ENCODE measurements at places on chromosomes 2 and 18.
A peak's percentile ranks its signal among the peaks of the same experiment; 100 is the strongest.

DNA sequence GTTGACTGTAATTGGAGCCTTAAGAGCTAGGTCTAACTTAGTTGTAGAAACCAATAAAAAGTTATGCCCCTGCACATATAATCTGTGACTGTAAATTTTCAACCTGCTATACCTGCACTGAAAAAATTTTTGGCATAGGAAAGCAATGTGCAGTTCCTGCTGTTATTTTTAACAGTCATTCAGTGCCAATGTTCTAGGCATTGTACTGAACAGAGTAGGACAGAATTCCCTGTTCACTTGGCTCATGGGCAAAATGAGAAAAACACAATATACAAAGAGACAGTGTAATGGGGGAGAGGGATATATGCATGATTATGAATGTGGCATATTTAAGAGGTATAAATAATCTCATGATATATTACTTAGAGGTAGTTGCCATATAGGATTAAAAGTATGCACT lies 458.0 kb downstream of the TGIF1 start:
- no peak for DNase-seq

GRCh38 chr2:206477296-206477695 lies 34.0 kb downstream of the ADAM23 start:
- no peak for DNase-seq

DNA sequence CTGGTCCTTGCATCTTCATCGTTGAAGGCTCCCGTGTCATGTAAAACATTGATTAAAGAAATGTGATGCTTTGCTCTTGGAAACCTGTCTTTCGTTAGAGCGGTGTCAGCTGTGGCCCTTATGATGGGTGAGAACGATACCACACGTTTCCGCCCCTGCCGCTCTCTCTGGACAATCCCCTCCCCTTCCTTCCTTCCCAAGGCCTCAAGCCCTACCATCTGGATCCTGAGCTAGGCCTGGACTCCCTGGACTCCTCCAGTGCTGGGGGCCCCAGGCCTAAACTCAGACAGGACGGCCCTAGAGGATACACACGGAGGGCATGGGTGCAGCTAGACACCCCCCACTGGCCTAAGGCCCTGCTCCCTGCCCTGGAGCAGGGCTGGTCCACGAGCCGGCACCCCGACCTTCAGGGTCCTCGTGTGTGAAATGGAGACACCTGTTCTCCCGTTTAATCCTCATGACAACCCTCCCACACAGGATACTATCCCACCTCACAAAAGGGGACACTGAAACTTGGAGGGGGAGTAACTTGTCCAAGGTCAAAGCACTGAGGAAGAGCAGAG lies 13.2 kb downstream of the BIN1 start:
- DNase-seq = no peak

- no peak for DNase-seq
These were observed 227.5 kb downstream of the KCNS3 start for GRCh38 chr2:18105929-18106328.

- DNase-seq = no peak
These were observed 24.6 kb downstream of the CD302 start for GRCh38 chr2:159773426-159773825.

GRCh38 chr2:205030695-205031094 lies 485.4 kb downstream of the PARD3B start:
- no peak for DNase-seq

GRCh38 chr2:137963535-137964065 lies 673 bp upstream of the HNMT start:
- no peak for DNase-seq

- no peak for DNase-seq
These were observed 18.9 kb downstream of the TRPM8 start for GRCh38 chr2:233936089-233936488.

- no peak for DNase-seq
These were observed 9.6 kb downstream of the PTGR3 start for GRCh38 chr18:75199327-75199726.

- no peak for DNase-seq
These were observed 591.6 kb downstream of the ERBB4 start for GRCh38 chr2:211946960-211947359.

GRCh38 chr2:68417926-68418325 lies 49.2 kb downstream of the FBXO48 start:
- DNase-seq = peak; percentile 52

- no peak for DNase-seq
These were observed 542.8 kb downstream of the IRS1 start for GRCh38 chr2:226256709-226257376.

DNA sequence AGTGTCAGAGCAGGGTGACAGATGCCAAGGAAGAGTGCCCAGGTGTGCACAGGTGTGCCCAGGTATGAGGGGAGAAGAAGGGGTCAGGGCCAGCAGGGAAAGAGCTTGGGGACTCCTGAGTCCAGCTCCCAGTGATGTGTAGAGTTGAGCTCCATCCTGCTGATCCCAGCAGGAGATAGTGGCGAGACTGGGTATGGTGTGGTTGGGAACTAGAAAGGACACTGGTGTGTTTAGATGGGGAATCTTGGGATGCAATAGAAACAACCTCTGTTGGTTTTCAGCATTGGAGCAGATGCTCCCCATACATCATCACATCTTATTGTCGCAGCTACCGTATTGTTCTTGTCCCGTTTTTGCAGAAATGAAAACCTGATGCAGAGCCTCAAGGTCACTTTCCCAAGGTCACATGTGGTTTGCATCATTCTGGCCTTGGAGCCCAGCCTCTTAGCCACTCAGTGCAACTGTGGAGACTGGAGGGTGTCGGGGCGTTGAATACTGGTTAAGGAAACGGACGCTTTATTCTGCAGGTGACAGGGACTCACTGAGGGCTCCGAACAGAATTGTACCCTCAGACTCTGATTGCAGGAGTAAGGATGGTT lies 166.7 kb downstream of the AGAP1 start:
- DNase-seq = no peak

Measured in CD4-positive, alpha-beta T cell treated with Interleukin-15 for 4 hours (primary cell).